Nucleus accumbens (tissue), 56 donors: ENCODE measurements at places on chromosomes 5 and 9.

DNA sequence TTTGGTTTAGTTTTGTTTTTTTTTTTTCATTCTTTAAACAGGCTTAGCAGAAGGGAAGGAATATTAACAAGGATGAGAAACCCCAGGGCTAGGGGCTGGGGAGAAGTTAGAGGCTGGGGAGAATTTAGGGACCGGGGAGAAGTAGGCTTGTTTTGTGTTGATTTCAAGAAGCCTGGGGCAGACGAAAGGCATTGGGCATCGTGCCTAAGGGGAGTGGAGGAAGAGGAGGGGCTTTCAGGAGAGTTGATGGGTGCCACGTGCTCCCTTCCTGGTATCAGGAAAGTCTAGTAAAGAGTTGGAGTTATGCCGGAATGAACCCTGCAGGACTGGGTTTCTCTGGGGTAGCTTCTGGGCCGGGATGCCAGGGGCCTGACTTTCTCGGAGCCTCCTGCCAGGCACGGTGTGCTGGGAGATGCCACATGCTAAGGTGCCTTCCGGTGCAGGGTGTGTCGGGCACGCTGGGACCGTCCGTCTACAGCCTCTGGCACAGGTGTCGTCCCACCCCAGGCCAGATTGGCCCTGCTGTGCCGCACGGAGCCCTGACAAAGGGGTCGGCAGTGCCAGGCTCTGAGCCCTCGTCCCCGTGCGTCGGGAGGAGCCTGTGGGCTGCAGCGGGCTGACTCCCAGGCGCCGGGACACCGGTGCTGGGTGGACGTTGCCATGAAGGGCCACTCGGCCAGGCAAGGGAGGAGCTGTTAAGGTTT is 159.9 kb downstream of the OLFM1 start:
- no peak for DNase-seq

DNA sequence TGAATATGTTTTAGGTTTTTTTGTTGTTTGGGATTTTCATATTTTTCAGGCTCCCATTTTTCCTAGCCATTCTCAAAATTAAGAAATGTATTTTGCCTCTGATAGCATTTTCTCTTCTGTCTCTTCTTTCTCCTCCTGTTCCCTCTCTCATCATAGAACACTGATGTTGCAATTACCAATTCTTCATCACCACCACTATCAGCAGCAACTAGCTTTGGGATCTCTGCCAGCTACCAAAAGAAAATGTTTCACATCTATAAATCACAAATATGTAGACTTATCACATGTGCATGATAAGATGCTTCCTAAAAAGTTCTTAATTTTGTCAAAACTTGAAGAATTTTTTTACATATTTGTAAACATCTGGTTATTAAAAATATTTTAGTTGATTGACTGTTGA is 887.1 kb downstream of the MAT2B start:
- no peak for DNase-seq

- DNase-seq = no peak
Measured at GRCh38 chr5:34586117-34586885, 69.8 kb upstream of the RAI14 start.

GRCh38 chr9:35658968-35659220 is 802 bp downstream of the CCDC107 start:
- no peak for DNase-seq

DNA sequence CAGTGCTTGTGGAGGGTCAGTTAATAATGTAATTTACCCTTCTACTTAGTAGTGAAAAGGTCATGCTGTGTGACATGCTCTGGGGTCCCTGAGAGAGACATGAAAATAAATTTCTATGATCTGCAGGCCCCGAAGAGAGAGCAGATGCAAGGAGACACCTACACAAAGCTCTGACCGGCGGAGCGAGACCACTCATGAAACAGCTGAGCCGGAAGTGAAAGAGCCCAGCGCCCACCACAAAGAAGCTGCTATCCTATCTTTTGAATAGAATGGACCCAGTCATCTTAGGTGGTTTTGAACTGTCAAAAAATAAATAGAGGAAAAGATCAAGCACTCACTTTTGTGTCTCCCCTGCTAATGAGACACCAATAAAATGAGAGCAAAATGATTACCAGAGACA is 190.0 kb downstream of the MED10 start:
- DNase-seq = no peak

DNA sequence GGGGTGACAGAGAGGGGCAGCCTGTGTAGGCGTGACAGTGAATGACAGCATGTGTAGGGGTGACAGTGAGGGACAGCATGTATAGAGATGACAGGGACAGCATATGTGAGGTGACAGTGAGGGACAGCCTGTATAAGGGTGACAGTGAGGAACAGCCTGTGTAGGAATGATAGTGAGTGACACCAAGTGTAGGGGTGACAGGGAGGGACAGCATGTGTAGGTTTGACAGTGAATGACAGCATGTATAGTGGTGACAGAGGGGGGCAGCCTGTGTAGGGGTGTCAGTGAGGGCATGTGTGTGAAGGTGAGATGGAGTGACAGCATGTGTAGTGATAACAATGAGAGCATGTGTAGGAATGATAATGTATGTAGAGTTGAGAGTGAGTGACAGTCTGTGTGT is 8.7 kb upstream of the GAPT start:
- DNase-seq = no peak

DNA sequence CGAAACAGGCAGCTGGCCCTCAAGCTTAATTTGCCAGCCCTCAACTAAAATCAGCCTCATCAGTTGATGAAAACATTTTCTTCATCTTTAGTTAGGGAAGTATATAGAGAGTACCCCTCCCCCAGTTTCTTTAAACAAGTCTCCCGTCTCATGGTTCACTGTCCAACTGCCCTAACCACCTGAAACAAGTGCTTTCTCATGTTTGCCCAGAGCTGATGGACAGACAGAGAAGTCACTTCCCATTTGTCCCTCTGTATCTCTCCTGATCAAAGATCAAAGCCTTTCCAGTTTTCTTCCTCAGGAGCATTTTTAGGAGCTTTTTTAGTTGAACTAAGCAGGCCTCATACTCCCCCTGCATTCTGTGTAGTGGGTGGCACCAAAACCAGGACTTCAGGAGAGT is 21.7 kb downstream of the FUBP3 start:
- DNase-seq = no peak

- no peak for DNase-seq
Measured at GRCh38 chr9:94925751-94926430, 199.4 kb downstream of the AOPEP start.

DNA sequence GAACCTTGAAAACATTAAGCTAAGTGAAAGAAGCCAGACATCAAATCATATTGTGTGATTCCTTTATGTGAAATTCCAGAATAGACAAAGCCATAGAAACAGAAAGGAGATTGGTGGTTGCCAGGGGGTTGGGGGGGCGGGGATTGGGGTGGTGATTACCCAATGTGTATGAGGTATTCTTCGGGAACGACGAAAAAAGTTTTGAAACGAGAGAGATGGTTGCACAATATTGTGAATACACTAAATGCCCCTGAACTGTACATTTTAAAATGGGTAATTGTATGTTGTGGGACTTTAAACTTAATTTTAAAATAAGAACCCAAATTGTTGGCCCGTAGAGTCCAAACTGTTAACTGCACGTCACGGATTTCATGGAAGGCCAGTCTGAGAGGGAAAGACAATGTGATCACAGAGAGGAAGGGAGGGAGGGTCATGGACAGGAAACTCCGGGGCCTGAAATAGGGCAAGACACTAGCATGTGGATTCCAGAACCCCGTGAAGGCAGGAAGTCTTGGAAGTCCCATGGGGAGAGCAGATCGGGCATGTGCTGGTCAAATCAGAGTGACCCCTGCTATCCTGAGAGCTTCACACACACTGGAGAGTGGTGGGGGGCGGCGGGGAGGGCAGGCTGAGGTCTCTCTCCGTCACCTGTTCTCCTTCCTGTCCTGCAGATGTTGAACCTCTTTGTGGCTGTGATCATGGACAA is 218.4 kb downstream of the CACNA1B start:
- DNase-seq = no peak

DNA sequence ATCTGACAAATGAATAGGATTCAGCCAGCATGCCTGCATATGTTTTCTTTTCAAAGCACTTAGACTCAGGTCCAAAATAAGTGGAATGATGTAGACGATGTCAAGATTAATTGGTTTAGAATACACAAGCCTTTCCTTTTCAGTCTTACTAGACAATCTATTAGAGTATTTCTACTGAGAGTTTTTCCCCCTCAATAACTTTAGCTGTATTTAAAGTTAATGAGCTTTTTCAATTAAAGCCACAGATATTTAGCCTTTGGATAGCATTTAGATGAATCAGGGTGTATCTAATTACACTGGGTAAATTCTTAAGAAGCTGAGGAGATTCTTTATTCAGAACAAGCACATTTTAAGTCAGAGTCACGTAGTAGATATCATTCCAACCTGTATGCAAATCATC is 198.7 kb upstream of the MPDZ start:
- no peak for DNase-seq

- DNase-seq = no peak
Measured at GRCh38 chr5:133461796-133462516, 150.4 kb downstream of the FSTL4 start.

DNA sequence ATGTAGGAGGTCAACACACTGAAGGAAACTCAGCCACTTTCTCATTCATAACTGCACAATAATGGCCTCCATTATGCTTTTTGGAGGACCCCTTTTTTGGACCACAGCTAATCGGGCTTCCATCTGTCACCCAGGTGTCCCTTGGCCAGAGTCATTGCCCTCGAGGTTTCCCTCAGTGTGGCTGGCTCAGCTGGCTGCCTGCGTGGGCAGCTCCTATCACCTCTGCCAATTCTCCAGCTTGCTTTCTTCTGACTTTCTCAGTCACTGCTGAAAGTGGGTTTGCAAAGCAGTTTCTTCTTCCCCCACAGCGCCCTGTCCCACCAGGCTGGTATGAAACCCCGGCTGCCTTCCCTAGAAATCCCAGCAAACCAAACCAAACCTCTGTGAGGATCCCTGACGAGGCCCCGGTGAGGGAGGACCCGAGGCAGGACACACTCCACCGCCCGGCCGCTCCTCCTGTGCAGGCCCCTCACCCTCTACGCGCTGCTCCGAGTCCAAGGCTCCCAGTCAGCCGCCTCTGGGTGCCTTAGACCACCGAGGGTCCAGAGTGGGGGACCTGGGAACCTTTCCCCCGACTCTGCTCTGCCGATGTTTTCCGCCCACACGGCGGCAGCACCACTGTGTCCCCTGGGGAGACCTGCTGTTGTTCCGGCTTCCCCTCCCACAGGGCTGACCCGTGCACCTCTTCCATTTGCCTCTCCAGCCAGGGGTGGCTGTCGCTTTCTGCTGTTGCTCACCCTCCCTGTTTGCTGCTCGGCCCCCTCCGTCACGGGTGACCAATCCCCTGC is 109.5 kb downstream of the TENT4A start:
- DNase-seq = no peak

DNA sequence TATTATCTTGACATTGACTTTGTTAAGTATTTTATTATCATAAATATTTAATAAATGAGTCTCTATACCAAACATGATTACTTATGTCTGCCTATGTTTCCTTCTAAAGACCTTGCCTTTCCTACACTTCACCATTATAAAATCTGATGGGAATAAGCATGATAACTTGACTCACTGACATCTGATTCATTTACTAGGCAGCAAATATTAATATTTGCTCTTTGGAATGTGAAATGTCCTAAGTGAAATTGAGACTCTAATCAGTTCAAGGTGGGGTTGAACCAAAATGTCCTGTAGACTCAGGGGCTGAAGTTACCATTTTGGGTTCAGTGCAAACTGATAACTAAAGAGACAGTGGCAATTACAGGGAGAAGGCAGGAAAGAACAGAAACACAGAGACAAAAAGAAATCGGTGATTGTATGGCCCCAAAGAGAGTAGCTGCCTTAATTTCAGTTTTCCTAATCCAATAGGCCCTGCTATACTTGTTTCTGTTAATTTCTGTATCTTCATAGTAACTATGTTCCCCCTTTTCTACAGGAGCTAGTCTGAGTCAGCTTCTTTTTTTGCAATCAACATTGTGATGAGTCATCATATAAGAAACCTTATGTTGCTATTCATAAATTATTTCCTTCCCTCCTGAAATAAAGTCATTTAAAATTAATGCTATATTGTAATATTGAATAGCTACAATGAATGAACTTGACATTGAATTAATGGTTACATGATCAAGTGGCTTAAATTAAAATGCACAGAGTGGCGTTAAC is 296.8 kb downstream of the PDE4D start:
- DNase-seq = no peak

GRCh38 chr5:35205186-35205585 is 25.1 kb downstream of the PRLR start:
- DNase-seq = no peak

DNA sequence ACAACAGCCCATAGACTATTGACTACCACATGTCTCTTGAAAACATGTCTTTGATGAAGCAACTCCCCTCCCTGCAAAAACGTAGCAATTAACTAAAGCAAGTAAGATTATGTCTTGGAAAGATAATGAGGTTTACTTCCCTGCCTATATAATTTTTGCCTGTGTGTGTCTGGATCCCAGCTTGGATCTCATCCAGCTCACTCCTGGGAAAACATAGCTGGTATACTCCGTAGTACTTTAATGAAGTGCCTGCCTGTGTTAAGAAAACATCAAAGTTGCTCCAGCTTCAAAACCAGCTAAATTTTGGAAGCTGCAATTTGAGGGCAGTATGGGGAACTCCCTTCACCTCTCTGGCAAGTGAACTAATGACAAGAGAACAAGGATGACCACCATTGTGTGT is 182.6 kb upstream of the C9orf72 start:
- no peak for DNase-seq

- no peak for DNase-seq
Measured at GRCh38 chr9:123235448-123235847, 32.9 kb downstream of the STRBP start.

- DNase-seq = no peak
Measured at GRCh38 chr9:21428235-21428634, 12.0 kb upstream of the IFNA1 start.

- no peak for DNase-seq
Measured at GRCh38 chr5:137415231-137415681, 83.9 kb downstream of the SPOCK1 start.

DNA sequence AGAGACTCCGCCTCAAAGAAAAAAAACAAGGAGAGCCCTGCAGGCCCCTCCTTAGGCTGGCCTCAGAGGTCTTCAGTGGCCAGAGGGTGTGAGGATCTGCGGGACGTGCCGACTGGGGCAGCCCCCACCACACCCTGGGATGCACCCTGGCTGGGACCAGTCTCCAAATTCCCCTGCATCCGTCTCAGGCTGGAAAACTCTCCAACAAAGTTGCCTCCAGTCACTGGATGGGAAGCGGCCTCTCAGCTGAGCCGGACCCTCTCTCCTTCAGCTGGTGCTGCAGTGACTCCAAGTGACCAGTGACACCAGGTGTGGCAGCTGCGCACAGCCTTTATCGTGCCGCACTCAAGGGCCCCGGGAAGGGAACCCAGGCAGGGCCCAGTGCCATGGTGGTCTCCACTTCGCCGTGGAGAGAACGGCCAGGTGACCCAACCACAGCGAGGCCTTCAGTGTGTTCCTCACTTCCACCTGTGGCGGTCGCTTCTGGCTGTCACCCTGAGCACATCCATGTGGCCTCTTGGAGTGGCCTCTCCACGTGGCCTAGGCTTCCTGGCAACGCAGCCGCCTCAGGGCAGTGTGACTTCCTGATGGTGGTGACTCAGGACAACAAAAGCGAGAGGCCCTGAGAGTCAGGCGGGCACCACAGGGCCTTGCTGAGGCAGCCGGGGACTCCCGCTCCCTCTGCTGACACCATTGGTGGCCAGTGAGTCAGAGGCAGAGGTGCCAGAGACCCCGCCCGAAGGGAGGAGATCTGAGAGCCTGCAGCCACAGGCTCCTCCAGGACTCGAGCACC is 19.3 kb upstream of the CAMSAP1 start:
- DNase-seq = no peak
